ENCODE measurements at places on chromosomes 4 and X.

- DNase-seq: no peak
These were observed 20.3 kb downstream of the SMS start for GRCh38 chrX:21960569-21961541.

DNA sequence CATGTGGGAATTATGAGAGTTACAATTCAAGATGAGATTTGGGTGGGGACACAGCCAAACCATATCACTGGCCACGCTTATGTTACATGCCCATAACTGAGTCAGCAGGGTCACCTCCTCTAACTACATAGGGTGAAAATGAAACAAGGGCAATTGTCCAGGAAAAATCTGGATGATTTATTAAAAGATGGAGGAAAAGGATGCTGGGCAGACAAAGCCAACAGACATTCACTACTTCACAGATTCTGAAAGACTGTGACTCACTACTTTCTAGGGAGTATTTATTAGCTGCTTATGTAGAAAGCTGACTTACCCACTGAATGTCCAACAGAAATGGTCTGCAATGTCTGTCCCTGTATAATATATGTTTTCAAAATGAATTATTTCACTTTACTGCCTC is 72.4 kb downstream of the APBB2 start:
- no peak for DNase-seq

GRCh38 chr4:88503344-88503743 is 20.2 kb downstream of the PYURF start:
- DNase-seq: no peak

GRCh38 chr4:108531461-108531860 is 88.9 kb upstream of the RPL34 start:
- DNase-seq: no peak

DNA sequence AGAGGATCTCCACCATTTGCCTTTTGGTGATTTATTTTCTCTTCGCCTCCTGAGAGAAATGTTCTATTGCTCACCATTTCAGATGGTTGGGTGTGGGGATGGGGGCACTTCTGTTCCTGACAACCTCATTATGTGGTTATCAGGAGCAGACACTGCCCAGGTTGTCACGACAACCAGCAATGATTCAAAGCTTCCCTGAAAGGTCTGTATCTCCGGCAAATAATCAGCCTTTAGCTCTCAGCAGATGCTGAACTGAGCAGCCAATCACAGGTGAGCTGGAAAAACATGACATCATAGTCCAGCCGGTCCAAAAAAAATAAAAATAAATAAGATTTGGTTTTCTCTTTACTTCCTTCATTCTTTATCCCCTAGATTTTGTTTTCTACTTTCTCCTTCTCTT is 5.5 kb upstream of the PAK3 start:
- DNase-seq: no peak

GRCh38 chrX:109384699-109385098 is 97.2 kb downstream of the GUCY2F start:
- no peak for DNase-seq

- no peak for DNase-seq
These were observed 15.7 kb downstream of the SMIM43 start for GRCh38 chr4:121749225-121749624.

GRCh38 chr4:170990989-170991589 is 822.1 kb upstream of the GALNTL6 start:
- no peak for DNase-seq

DNA sequence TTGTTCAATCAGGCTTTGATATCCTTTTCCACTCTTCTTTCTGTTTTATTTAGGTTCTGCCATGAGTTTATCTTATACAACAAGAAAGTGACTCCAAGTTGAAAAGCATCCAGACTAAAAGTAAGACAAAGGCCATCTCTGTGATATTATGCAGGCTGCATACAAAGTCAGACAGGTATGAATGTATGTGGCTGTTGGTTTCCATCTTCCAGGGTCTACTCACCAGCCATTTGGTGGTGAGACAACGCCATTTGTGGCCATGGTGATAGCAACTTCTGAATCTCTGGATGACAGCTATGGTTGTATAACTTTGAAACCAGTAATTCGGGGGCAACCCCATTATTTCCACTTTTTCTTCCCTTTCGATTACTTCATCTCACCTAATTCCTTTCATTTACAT is 17.2 kb upstream of the MSL3 start:
- DNase-seq: no peak

- DNase-seq: no peak
These were observed 4.6 kb downstream of the GAB1 start for GRCh38 chr4:143341186-143341755.

DNA sequence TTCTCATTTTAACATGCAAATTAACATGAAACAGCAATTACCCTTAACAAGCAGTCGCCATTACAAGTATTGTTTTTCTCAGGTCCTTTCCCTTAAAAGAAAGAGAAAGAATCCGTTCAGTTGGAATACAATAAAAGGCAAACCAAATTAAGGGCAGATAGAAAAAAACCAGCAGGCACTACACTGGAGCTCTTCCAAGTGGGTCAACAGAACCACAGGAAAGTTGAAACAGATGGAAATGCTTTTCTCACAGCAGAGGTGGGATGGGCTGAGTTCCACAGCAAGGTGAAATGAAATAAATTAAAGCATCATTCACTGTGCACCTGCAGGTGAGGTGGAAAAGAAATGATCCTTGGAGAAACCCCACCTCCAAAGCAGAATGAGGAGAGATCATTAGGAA is 102.6 kb downstream of the APBB2 start:
- no peak for DNase-seq

GRCh38 chr4:5719350-5720055 is 8.5 kb downstream of the EVC start:
- DNase-seq: no peak

DNA sequence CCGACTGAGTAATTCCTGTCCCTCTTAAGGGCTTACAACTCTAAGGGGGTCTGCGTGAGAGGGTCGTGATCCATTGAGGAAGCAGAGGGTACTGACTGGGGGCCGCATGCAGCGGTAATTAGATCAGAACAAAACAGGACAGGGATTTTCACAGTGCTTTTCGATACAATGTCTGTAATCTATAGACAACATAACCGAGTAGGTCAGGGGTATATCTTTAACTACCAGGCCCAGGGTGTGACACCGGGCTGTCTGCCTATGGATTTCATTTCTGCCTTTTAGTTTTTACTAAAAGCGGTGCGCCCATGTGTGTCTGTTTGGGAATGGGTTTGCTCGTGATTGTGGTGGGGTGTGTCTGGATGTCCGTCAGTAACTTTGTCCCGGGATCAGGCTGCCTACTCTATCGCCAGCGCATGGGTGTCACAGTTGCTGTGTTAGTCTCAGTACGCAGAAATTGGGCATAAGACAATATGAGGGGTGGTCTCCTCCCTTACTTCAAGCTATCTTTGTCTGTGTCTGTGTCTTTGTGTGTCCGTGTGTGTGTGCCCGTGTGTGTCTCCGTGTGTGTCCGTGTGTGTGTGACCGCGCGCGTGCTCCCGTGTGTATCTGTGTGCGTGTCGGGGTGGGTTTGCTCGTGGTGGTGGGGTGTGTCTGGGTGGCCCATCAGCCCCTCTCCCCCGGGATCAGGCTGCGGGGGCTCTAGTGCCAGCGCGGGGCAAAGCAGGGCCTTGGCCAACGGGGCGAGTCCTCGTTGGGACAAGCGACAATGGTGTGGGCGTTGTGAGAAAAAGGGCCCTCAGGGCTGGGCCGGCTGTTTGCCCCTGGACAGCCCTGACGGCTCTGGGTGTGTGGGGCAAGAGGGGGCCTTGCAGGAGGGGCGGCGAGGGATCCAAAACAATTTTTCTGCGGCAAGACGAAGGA is 10.4 kb downstream of the FRG2 start:
- DNase-seq: no peak

DNA sequence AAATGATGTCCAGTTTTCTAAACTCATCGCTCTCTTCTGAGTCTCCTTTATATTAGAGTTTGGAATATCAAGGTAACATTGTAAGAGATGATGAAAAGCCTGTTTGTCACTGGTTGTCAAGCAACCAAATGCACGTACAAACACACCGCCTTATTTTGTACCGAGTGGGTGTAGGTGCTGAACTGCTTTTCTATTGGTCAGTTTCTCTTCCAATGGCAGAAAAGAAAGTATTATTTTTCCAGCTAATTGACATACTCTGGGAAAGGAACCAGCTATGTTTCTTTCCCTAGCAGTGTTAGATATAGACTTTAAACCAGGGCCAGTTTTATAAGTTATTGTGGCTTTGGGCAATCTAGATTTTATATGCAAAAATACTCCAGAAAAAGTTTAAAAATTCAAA is 6.6 kb upstream of the PPM1K start:
- no peak for DNase-seq

GRCh38 chrX:136750364-136750763 is 30.4 kb downstream of the ARHGEF6 start:
- DNase-seq: no peak

- DNase-seq: peak; percentile 62
These were observed 62.4 kb upstream of the PDLIM3 start for GRCh38 chr4:185597532-185598188.

GRCh38 chr4:74073358-74073757 is 25.6 kb downstream of the CXCL2 start:
- no peak for DNase-seq

DNA sequence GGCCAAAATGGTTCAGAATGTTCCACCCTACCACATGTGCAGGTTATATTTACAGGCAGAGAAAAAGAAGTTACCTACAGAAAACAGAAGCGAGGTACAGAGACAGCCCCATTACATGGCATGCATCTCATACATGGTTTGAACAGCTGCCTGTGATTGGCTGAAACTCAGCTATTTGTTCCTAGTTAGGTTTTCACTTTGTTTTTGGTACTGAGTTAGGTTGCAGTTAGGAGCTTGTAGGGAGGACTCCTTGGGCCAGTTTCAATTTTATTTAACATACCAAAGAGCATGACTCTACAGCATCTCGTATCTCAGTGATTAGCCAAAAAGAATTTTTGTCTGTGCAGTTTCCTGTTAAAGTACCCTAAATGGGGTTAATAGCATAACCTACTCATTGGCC is 392.0 kb downstream of the MAPK10 start:
- no peak for DNase-seq

DNA sequence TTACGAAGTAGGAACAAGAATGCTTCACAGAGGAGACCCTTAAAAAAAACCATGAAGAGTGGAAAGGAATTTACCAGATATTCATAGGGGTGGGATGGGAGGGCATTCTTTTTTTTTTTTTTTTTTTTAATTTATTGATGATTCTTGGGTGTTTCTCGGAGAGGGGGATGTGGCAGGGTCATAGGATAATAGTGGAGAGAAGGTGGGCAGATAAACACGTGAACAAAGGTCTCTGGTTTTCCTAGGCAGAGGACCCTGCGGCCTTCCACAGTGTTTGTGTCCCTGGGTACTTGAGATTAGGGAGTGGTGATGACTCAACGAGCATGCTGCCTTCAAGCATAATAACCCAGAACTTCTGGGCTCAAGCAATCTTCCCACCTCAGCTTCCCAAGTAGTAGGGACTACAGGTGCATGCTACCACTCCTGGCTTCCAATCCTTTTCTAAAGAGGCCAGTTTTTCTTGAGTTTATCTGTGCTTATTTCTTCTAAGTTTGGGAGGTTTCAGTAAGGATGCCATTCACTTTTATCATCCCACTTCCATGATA is 65.9 kb upstream of the OGT start:
- DNase-seq: no peak

DNA sequence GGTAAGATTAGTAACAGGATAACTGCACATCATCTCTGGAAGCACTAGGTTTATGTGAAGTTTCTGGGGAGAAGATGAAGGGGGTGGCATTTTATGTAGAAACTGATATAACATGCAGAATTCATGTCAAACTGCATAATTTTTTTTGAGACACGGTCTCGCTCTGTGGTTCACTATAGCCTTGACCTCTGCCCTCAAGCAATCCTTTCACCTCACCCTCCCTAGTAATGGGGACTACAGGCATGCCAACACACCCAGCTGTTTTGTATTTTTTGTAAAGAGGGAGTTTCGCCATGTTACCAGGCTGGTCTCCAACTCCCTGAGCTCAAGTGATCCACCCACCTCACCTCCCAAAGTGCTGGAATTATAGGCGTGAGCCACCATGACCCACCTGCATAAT is 11.5 kb downstream of the ABRAXAS1 start:
- DNase-seq: no peak

GRCh38 chr4:15935504-15936402 is 2.8 kb downstream of the FGFBP1 start:
- no peak for DNase-seq

GRCh38 chrX:9503261-9503660 is 38.4 kb downstream of the TBL1X start:
- DNase-seq: no peak

DNA sequence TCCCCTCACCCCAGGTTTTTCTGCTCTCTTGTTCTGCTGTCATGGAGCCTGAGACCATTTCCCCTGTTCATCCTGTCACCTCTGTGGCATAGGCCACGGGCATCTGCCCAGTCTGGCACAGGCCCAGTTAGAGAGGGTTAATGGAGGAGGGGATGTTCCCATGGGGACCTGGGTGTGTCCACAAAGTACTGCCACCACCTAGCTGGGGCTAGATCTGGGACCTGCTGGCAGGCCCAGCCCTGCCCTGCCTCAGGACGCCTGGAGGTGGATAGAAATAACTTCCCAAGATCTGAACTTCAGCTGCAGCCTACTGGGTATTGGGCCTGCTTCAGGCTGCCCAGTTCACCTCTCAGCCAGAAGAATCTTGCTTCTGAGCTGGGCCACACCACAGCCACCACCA is 13.5 kb downstream of the EFNB1 start:
- no peak for DNase-seq

- DNase-seq: no peak
These were observed 93.6 kb downstream of the CORIN start for GRCh38 chr4:47744253-47744652.

DNA sequence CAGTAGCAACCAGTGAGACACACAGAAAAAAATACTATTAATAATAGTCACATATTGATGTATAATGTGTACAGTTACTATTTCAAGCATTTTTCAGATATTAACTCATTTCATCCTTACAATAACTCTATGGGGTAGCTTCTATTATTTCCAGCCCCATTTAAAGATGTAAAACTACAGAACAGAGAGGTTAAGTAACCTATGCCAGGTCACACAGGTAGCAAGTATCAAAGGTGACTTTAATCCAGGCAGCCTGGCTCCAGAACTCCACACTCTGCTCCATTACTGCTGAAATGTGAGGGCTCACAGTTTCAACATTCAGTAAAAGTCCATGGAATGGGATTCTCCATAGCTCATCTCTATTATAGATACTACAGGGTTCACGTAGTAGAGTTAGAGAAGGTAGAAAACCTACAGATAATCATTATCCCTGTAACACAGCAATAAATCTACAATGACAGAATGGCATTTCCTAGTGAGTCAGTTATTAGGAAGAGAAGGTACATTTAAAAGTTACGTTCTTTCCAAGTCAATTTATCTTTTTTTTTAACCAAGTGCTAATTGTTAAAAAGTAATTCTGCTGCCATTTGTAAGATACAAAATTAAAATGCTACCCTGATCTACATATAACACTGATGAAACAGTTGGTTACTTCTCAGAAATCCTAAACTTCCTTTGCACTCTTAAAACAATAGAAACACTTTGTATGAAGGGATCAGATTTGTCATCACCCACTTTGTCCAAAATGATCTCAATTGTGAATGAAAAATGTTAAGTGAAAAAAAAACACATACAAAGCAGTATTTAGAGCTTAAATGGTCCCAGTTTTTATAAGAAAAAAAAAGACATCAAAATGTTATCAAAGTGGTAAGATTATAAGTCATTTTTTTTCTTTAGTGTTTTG is 18.7 kb downstream of the RELL1 start:
- DNase-seq: no peak

- DNase-seq: peak; percentile 33
These were observed 33.7 kb downstream of the STK32B start for GRCh38 chr4:5084911-5085475.
